AG10803 (cell line): ENCODE measurements at places on chromosomes 7 and 10.

GRCh38 chr10:15325243-15325943 is 45.7 kb downstream of the FAM171A1 start:
- no peak for DNase-seq

DNA sequence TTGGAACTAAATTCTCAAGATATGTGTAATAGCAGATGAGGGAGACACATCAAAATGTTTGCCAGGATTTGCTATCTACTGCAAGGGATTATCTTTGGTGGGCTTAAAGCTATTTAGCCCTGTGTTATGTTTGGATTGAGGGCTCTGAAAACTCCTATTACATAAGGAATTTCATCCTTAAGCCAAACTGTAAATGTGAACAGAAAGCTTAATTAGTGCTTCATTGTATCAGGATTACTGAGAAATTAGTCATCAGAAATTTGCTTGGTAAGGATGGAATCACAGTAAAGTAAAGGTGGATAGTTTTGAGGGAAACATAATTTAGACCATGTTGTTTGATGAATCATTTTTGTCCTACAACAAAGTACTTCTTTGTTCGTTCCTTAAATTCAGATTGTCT is 8.3 kb downstream of the ANKRD7 start:
- peak; percentile 4 for DNase-seq

DNA sequence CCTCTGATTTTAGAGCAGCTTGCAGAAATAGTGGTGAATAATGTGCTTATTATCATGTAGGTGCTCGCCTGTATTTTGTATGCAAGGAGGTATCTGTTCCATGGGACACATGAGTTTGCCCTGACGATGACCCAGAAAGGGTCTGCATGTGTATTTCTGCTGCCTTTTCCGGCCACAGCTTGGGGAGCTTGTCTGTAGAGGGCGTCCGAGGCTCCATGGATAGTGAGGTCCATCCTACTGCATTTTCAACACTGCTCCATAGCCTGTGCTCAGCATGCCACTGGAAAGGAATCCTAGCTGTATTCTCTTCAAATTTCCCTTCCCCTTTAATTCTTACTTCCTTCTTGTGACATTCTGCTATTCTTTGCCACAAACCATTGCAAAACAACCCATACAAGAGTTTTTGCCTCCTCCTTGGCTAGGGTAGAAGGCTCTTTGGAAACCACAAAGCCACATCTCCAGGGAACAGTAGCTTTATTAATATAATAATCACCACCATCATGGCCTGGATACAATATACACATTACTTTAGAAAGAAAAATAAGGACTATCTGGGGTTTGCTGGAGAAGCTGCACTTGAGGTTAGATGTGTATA is 127.7 kb downstream of the DYNC1I1 start:
- no peak for DNase-seq

DNA sequence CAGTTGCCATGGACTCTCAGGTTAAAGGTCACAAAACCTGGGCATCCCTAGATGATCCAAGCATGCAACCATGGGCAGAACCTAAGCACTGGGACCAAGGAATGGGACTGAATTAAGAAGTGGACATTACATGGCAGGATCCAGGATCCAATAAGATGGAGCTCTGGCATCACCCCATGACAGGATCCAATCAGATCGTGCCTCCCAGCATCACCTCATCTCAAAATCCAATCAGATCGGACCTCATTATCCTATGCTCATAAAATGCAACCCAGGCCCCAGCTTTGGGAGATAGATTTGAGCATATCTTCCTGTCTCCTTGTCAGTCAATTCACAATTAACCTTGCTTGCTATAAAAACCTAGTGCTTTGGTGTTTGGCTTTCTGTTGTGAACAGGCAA is 616.1 kb downstream of the PARD3 start:
- DNase-seq, result no peak

GRCh38 chr10:91226093-91226492 is 5.6 kb downstream of the PCGF5 start:
- DNase-seq, result no peak

DNA sequence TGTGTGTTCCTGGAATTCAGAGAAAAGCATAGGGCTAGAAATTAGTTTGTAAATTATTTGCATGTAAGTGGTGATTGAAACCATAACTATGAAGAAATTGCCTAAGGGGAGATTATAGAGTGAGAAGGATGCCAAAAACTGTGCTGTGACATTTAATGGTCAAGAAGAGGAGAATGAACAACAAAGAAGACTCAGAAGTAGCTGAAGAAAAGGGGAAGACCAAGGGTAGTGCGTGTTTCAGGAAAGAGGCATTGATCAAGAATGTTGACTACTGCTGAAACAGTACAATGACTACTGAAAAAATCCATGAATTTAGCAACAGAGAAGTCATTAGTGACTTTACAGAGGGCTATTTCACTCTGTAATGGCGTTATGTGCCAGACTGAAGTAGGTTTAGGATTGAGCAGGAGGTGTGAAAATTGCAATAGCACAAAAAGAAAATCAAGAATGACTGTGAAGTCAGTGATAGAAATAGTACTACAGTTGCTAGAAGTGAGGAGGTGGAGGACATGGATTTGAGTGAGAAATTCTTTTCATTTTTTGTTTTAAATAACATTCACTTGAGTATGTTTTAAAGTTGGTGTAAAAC is 28.9 kb upstream of the SAMD9L start:
- no peak for DNase-seq

DNA sequence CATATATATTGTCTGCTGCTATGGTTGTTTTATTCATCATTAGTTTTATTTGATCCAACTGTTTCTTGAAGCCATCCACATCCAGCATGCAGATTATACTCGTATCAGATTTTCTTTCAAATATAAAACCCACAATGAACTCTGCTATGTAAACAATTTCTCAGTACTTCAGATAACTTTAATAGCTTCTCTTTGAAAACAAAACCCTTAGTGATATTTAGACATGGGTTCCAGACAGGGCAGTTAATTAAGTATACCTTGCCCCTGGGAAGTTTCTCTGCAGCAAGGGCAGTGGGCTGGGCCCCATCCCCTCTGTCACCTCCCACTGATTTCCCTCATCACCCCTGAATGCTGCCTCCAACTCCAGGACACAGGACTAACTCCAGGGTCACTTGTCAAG is 104.3 kb downstream of the GFRA1 start:
- no peak for DNase-seq

DNA sequence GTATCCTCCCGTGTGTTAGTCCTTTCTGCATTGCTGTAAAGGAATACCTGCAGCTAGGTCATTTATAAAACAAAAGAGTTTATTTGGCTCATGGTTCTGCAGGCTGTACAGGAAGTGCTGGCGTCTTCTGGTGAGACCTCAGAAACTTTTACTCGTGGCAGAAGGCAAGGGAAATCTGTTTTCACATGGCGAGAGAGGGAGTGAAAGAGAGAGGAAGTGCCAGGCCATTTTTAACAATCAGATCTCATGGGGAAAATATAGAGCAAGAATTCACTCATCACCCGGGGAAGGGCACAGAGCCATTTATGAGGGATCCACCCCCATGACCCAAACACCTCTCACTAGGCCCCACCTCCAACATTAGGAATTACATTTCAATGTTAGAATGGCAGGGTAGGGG is 952.2 kb downstream of the CNTNAP2 start:
- no peak for DNase-seq

DNA sequence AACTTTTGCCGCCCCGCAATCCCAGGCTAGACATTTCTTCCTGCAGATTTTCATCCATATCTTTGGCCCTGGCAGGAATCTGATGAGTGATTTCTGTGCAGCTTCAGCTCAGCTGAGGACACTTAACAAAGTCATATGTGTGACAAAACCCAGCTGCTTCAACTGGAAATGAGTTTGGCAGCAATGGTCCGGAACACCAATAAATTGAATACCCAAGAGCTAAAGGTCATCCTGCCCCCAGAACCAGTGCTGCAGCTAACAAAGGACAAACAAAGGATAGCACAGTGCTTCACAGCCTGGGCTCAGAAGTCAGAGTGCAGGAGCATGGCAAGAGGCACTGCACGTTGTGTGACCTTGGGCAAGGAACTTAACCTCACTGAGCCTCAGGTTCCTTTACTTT is 40.0 kb upstream of the TRIL start:
- DNase-seq, result no peak

DNA sequence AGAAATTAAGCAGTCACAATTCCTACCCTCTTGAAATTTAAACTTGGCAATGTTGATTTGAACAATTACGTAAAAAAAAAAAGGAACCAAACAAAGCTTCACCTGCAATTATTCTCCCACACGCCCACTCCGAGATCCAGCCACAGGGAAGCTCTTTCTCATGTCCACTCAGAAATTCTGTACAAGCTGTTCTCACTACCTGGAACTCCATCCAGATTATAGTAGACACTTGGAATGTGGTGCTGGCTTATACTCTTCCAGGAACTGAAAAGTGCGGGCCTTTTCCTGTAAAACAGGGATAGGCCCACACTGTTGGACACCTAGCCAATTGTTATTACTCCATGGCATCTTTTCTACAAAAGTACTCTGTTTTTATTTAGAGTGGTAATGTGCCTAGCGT is 20.3 kb upstream of the TOMM7 start:
- no peak for DNase-seq

DNA sequence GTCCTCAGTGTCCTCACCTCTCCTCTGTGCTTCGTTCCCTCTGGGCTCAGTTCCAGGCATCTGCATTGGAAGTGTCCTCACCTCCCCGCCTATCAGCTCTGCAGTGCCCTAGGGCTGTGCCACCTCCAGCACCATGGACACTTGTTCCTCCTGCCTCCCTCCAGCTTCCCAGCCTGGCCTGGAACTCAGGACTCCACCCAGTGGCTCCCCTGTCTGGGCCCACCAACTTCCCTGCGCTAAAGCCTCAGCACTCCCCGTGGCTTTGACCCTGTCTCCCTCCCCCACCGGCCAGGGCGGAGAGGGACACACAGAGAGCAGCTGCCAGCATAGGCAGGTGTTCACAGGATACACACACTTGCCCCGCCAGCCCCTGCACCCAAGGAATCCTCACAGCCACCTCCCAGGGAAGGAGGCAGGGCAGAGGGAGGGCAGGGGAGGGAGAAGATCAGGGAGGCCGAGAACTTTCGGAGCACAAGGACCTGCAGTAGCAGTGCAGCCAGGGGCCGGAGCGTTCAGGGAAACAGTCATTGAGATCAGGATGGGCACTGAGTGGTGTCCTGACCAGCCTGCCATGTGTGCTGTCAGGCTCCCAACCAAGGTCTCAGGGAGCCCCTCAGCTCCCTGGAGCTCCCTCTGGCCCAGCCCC is 31.3 kb downstream of the ANXA8 start:
- no peak for DNase-seq

GRCh38 chr10:117284716-117285494 is 44.0 kb downstream of the SLC18A2 start:
- no peak for DNase-seq

DNA sequence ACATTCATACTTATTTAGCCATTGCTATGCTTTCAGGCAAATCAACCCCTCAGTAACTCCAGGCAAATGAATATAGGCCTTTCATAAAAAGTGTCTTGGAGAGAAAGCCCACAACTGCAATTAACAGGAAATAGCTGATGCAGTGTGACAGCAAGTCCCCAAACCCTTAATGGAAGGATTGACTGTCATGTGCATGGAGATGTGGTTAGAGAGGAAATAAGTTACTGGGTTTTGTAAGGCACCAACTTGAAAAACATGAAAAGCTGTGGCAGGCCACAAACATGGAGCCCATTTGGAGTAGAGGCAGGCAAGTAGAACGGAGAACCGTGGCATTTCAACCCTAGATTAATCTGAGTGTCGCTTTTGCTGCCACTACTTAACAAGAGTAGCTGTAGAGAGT is 549.4 kb upstream of the C7orf33 start:
- DNase-seq, result no peak

GRCh38 chr10:74675484-74675883 is 150.9 kb upstream of the KAT6B start:
- no peak for DNase-seq

- no peak for DNase-seq
These were observed 68.0 kb upstream of the FAM20C start for GRCh38 chr7:124130-124949.

DNA sequence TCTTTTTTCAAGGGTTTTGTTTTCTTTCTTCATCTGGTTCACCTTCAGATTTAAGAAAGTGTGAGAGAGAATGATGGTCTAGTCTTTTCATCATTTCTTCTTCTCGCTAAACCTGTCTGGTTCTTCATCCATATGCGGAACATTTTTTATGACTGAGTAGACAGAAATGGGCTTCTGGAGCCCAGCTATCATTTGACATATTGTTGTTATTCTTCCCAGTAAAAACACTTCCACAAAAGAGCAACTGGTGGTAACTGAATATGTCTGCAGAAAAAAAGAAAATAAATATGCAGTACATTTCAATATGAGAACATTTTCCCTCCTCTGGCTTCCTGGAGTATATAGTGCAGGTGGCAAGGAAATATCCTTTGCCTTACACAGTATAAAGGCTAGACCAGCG is 209.5 kb downstream of the JCAD start:
- DNase-seq, result no peak

DNA sequence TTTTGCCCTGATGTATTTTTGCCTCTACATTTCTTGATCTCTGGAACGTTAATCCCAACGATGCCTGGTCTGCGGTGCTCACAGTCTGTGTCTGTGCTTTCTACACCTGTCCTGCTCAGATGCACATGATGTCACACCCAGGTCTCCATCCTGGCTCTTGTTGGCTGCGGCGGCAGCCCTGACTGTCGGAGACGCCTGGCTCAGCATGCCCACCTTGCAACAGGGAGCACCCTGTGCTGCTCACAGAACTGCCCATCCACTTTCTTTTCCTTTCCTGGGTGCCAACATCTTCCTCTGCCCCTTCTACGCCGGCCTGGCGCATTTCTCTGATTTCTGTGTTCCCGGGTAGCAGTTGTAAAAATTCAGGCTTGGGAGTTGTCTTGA is 106.2 kb downstream of the CUX1 start:
- DNase-seq, result no peak
